Activated CD8-positive, alpha-beta T cell treated with anti-CD3 and anti-CD28 coated beads, Interleukin-2, amount 10 ng/mL, durations not matched to agents 7 days and 5 days (primary cell): ENCODE measurements at places on chromosomes 6 and 20.

- DNase-seq = no peak
These were observed 17.4 kb upstream of the SIRPB2 start for GRCh38 chr20:1508574-1508973.

- DNase-seq = no peak
These were observed at the start of gene HDGFL1 for GRCh38 chr6:22569281-22570184. TSS of gene HDGFL1 (plus strand) at chr6:22569566. CDS start at chr6:22569576, 10 bp downstream.

DNA sequence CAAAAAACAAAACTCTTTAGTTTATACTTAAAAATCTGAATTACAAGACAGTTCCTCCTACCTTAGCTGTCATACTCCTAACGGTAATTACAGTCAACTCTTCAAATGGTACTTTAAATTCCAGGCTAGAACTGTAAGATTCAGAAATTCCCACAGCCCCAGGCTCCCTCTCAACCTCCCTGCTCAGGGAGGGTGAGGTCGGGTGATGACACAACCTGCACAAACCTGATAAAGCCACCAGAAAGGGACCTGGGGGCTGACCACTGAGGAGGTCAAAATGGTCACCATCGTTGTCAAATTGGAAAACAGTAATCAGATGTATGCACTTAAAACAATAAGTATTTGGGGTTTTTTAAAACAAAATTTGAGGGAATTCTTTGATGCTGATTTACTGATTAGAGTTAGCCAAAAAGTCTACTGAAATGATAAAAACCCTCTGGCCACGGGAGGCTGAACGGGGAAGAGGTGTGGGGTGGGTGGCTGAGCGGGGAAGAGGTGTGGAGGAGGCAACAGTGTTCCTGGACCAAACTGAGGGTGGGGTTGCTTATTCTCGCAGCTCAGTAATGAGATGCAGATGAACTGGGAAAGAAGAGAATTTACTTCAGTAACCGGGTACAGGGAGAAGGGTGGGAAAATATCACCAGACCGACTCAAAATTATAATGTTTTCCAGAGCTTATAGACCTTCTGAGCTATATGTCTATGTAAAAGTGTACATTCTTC, 52.4 kb downstream of the SLC22A1 start:
- no peak for DNase-seq

GRCh38 chr20:38804221-38804620, 1.3 kb upstream of the PPP1R16B start:
- no peak for DNase-seq

DNA sequence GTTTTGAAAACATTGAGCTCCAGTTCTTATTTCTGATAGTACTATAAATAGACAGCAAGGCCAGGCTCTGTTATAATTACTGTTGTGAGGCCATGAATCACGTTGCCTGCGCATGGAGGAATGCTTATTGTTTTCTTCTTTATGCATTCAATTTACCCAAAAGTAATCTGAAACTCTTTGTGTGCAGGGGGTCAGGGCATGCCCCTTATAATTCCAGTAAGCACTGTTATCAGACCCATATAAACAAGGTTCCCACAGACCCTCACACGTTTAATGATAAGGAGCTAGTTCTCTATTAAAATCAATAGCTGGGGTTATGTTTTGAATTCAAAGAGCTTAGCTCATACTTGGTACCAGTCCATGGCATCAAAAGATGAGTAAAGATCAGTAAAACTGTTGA, 174.8 kb upstream of the ARG1 start:
- no peak for DNase-seq
